ENCODE measurements at places on chromosomes 6 and 20.
A peak's percentile ranks its signal among the peaks of the same experiment; 100 is the strongest.

DNA sequence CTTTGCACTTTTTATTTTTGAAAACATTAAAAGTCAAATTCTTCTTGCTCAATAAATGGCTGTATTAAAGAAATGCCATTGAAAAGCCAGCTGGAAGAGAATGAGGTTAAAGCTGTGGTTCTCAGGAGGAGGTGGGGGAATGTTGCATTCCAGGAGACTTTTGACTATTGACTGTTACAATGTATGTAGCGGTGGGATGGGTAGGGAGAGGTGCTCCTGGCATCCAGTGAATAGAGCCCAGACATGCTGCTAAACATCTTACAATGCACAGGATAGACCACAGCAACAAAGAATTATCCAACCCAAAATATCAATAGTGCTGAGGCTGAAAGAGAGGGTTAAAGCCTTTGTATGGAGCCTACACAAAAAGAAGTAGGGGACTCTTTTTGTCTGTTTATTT is 295.9 kb downstream of the NKAIN2 start:
- DNase-seq: no peak

GRCh38 chr6:138492113-138492512 is 7.2 kb downstream of the NHSL1 start:
- DNase-seq: no peak

GRCh38 chr6:153405931-153406330 is 274.8 kb upstream of the RGS17 start:
- no peak for DNase-seq

- DNase-seq: no peak
Measured at GRCh38 chr6:97068211-97068610, 143.7 kb downstream of the KLHL32 start.

DNA sequence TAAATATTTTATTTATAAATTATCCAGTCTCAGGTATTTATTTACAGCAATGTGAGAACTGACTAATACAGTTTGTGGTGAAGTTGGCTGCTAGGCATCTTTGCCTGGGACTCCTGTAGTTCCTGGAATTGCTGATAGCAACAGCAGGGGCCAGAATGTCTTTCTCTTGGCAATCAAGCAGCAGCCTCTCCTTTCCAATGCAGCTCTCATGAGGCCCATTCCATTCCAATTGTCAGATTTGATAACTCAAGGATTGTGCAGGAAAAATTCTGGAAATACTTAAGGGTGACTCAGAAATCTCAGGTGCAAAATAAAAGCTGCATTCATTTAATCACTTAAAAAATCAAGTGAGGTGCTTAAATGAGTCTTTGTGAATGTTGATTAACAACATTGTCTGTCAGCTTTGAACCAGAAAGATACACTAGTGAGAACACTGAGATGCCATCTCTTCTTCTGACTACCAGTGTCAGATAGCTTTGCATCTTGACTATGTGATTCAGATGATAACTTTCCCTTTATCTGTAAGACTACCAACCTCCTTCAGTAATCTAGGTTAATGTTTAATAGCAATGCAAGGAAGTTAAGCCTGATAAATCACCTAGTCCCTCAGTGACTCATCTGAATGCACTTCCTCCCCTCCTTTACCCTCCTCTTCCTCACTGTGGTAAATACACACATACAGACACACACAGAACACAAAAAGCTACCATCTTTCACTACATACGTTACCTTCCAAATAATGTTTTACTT is 32.1 kb upstream of the COL21A1 start:
- DNase-seq: no peak

DNA sequence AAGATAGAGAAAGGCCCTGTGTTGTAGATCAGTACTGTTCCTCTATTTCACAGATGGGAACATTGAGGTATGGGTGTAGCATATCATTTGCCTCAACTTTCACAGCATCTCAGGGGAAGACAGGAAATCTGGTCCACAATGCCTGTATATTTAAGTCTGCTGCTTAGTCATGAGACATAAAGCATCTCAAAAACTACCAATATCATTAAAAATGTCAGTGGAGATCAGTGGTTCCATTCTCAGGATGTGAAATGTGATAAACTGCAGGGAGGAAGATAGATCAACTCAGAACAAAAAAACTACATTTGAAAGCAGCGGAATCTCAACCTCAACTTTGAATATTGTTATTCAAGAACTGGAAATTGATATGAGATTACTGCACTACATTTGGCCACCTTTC is 192.9 kb upstream of the PREP start:
- no peak for DNase-seq

- peak; percentile 6 for DNase-seq
Measured at GRCh38 chr6:82040405-82041221, 206.9 kb downstream of the IBTK start.

DNA sequence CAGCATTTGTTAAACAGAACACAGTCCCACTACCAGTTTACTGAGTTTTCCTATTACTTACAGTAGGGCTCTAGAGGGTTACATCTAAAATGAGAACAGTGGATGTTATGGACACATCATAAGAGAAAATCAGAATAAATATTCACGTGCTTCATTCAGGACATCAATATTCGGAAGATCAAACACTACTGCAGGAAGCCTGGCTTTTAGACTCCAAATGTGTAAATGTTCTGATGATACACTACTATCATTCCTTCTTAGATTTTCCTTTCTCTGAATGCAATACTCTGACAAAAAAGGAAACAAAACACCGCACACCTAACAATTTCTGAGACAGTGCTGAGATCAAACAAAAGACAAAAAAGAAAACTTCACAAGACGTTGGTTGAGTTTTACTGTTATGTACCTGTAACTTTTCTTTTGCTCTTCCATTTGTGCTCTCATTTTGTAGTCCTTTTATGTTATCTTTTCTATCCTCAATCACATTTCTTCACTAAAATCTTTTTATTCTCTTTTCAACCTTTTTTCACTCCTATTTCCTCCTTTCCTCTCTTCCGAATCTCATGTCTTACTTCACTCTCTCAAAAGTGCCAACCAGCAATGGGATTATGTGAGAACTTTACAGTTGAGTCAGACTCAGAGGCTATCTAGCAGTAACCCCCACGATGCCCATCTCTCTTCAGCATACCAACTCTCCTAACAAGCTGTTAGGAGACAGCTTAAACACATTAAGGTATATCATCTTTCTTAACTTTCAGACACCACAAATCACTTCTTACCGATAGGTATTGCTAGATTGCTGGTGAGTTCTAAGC is 1.7 kb downstream of the FAM184A start:
- no peak for DNase-seq

DNA sequence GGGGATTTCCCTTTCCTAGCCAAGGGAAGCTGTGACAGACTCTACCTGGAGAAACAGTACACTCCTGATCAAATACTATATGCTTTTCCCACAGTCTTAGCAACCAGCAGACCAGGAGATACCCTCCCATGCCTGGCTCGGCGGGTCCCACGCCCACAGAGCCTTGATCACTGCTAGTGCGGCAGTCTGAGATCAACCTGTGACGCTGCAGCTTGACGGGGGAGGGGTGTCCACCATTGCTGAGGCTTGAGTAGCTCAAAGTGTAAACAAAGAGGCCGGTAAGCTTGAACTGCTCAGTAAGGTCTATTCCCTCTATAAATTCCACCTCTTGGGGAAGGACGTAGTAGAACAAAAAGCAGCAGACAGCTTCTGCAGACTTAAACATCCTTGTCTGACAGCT is 63.2 kb downstream of the WASF1 start:
- DNase-seq: no peak

DNA sequence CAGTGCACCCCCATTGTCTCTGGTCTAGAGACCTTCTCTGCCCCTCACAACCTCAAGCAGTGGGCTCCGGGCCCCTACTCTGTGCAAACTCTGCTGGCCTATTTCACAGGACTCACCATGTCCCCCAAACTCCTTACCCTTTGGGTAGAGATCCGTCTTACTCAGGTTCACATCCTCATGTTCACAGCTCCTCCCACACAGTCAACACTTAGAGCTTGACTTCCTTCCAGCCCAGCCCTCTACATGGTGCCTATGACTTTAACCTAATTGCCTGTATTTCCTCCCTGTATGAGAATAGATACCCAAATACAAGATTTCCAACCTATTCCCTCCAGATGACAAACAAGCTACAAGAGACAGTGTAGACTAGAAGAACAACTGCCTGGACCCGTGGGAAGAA is 528.6 kb upstream of the JARID2 start:
- no peak for DNase-seq

DNA sequence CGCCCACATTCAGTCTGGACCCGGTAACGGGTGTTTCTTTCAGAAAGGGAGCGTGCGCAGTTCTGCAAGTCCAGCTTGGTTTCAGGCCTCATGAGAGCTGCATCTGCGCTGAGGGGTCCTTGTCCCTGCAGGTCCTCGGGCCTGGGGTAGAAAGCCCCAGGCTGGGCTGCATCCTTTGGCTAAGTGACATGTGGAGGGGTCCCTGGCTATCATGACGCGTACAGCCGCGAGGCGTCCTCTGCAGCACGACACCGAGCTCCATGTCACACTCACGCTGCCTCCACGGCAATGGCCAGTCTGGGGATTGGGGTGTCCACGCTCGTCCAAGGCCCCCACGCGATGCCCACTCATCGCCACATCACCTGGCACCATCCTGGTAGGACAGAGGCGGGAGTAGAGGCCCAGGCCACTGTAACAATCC is 1.7 kb upstream of the KIF25 start:
- no peak for DNase-seq

DNA sequence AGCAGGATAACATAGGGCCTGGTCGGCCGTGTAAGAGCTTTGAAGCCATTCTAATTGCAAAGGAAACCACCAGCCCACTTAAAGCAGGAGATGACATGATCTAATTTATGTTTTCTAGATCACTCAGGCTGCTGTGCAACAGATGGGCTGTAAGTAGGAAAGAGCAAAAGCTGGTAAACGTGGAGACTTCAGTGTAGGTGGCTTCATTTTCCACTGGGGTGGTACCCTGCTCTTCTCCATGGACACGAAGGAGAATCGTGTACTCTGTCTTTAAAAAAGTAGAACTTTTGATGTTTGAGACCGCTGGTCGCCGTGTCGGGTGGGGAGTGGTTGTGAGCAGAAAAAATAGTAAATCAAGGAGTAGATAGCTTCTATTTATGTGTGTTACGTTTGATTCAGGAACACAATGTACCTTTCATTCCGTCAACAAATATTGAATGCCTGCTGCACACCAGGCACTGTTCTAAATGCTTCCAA is 6.4 kb downstream of the CASS4 start:
- no peak for DNase-seq

All from NCI-H524 (cell line).